GM13977 (cell line): ENCODE measurements at places on chromosomes 11 and 22.

GRCh38 chr11:64776875-64777274 lies 1.5 kb downstream of the SF1 start:
- no peak for DNase-seq

DNA sequence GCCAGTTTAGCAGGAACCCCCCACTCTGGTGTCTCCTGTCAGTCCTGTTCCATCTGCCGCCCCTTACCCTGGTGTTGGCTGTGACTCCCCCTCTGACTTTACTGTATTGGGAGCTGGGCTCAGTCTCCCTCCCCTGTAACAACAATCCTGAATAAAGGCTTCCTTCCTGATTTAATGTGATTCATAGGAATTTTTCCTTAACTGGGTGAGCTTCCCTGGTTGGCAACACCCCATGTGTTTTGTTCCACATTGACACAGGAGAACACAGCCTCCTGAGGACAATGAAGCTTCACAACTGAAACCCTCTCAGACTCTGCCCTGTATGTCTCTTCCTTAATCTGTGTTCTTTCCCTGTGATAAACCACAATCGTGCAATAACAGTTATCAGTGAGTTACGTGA lies 8.4 kb downstream of the APOL4 start:
- DNase-seq: no peak

- DNase-seq: no peak
Observed at GRCh38 chr11:20421946-20422345, 34.4 kb downstream of the PRMT3 start.

DNA sequence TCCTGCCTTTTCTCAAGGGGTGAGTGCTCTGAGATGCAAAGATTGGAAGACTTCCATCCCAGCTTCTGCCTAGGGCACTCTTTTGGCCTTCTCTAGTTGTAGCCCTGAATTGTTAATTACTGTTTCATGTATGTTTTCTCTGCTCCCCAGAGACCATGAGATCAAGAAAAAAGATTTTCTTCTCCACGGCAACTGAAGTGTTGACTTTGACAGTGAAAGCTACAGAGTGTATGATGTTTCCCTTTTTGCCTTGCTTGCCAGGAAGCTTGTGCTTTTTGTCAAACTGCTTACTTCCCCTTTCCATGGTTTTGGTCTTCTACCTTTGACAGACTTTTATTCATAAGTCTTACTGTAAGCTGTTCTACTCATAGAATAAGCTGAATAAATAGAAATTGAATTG lies 23.3 kb upstream of the EIF3D start:
- DNase-seq: peak; percentile 43

- no peak for DNase-seq
Observed at GRCh38 chr22:48105259-48105658, 1342.8 kb downstream of the TBC1D22A start.

DNA sequence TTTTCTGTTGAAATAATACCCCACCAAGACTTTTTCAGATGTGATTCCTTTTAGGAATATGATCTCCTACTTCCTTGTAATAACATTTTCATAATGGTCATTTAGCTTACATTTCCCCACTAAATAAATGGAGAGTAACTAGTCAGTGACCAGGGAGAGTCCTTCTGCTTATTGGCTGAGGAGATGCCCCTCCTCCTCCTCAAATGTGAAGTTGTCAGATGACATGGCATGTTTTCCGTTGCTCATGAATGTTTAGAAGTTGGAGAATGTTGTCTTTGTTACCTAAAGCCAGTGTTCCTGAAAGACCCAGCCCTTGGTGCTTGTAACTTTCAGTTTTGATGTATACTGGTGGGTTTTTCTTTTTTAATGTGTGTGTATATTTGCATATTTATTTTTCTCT lies 38.2 kb downstream of the CSRP3 start:
- no peak for DNase-seq

GRCh38 chr11:128294001-128294670 lies 293.2 kb downstream of the ETS1 start:
- no peak for DNase-seq

DNA sequence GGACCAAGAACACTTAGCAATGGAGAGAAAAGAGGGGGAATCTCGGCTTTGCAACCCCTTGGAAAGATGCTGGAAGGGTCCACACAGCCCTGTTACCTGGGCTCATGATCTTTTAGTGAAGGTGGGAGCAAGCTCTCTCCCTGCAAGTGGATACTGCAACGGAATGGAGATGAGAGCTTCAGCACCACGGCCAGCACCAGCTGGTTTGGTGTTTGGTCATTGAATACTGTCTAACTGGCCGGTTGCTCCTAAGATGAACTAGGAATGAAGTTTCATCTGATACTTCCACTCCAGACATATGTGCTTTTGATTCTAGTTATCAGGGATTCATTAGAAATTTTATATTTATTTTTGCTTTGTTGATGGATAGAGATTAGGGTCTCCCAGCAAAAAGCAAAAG lies 16.3 kb downstream of the HTR3A start:
- DNase-seq: no peak

GRCh38 chr11:76369406-76369805 lies 11.5 kb downstream of the THAP12 start:
- no peak for DNase-seq

- DNase-seq: no peak
Observed at GRCh38 chr11:46759196-46759595, 40.2 kb downstream of the F2 start.

- no peak for DNase-seq
Observed at GRCh38 chr22:39703091-39703490, 132.5 kb downstream of the CACNA1I start.

DNA sequence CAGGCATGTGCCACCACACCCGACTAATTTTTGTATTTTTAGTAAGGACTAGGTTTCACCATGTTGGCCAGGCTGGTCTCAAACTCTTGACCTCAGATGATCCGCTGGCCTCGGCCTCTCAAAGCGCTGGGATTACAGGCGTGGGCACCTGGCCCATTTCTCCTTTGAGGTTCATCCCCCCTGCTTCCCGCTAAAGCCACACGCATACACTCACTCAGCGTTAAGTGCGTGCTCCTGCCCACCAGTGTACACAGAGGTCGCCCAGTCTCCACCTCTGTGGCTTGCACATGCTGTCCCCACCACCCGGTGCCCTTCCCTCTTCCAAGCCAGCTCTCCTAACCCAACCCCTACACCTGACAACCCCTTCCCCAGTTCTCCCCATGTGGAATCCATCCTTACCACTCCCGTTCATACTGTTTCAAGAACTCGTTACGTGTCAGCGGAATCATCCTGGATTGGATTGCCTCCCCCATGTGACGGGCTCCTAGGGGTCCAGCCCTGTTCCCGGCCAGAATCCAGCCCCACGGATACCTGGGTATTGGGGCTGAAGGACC lies 15.7 kb upstream of the CYTH4 start:
- no peak for DNase-seq

GRCh38 chr11:109000531-109000930 lies 335.7 kb downstream of the DDX10 start:
- DNase-seq: no peak

- DNase-seq: no peak
Observed at GRCh38 chr22:39245130-39246039, 603 bp upstream of the PDGFB start.

GRCh38 chr22:44400763-44401060 lies 88.0 kb upstream of the SHISAL1 start:
- no peak for DNase-seq

DNA sequence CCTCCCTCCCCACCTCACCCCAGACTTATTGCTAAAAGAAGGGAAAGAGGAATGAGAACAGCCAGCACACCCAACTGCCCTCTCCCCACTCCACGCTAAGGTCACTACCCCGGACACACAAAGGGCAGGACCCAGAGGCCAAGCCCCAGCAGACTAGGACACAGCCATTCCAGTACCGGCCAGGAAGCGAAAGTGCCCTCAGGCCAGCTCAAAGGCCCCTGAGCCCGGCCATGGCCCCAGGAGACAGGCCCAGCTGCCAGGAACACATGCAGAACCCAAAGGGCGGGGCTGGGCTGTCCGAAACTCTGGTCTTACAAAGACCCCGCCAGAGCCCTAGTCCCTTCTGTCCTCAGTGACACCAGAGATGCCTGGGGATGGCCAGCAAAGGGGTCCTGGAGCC lies 5.5 kb downstream of the RCOR2 start:
- no peak for DNase-seq

DNA sequence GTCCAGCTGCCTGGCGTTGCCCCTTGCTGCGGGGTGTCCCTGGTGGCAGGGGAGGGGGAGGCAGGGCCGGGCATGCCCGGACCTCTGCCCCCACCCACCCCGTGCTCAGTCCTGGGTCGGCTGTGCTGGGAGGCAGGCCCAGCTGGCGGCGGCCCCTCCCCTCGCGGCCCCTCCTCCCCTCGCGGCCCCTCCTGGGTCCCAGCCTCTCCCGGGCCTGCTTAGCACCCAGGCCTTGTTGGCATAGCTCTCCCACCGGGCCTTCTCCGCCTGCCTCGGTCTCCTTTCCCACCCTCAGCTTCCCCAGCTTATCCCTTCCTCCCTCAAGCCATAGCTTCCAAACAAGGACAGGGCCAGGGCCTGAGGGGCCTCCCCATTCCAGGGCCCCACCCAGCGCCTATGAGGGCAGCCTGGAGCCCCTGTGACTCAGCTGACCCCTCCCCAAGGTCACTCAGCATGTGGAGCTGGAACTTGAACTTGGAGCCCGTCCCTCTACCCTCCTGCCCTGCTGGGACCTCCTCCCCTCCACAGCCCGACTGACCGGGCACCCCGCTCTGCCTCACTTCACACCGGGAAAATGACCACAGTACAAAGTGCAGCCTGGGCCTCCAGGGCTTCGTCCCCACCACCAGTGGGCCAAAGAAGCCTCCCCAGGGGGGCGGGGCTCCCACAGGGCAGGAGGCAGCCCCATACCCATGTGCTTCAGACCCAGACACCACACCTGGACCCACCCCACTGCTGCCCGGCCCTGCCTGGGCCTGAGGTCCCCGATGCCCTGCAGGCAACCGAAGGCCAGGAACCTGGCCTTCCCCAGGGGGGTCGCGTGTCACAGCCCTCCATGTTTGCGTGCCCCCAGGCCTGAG lies 1.2 kb downstream of the EPS8L2 start:
- peak; percentile 47 for DNase-seq

GRCh38 chr11:93652161-93652597 lies 9.3 kb upstream of the CEP295 start:
- DNase-seq: no peak

DNA sequence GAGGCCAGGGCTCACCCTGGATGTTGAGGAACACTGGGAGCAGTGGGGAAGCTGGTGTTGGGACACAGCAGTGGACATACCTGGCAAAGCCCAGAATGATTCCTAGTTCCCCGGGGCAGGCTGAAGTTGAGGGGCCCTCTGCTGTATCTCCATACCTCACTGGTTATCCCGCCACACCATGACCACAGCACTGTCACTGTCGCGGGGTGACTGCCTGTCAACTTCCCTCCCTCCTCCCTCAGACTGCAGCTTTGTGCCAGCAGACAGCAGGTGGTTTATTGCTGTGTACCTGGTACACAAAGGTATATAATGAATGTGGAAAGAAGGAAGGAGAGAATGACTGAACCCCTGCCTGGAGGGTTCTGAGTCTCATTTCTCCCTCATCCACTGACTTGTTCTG lies 318.7 kb downstream of the TMEM135 start:
- DNase-seq: no peak

DNA sequence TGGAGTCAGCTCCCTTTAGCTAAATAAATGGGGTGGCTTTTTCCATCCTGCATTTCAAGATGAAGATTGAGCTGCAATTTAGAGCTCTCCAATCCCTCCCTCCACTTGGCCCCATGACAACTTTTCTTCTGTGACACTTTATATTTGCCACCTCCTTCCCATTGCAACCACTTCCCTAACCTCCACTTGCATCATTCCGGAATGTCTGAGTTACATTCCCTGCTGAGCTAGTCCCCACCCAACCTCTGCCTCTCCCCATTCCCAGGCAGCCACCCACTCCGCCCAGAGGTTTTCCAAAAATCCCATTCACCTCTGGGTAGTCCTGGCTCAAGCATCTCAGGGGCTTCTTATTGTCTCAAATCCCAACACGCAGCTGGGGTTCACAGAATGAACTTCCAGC lies 24.7 kb downstream of the PC start:
- DNase-seq: no peak

DNA sequence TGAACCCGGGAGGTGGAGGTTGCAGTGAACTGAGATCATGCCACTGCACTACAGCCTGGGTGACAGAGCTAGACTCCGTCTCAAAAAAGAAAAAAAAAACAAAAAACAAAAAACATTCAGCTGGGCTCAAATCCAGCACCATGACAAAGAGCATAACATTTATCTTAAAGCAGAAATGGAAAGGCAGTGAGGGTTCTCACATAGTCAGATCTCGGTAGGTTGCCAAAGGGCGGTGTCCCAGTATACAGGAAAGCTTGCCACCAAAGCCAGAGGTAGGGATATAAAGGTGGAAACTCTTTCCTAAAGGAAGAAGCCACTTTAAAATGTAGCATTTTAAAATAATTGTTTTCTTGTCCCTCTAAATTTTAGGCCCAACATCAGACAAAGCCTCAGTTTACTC lies 22.4 kb upstream of the CAPRIN1 start:
- no peak for DNase-seq

DNA sequence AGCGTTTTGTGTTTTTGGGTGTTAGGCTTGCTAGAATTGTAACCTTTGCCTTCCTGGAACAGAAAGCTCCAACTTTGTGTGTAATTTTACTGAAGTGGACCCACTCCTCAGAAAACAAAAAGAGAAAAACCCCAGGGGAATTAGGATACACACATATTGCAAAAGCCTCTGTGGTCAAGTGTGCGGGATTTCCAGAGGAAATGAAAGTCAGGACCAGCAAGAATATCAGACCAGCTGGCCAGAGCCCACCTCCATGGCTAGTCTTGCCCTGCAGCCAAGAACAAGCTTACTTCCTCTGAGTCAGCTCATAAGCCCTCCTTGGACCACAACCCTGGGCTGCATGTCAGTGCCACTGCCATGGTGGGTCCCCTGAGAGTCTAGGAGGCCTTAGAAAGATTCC lies 37.0 kb upstream of the FTH1 start:
- DNase-seq: peak; percentile 65

GRCh38 chr11:66126808-66127555 lies 56.9 kb downstream of the PACS1 start:
- DNase-seq: no peak

- no peak for DNase-seq
Observed at GRCh38 chr11:60251485-60252212, 8.7 kb upstream of the MS4A4E start.

- DNase-seq: no peak
Observed at GRCh38 chr11:67370351-67371076, 2.9 kb downstream of the CLCF1 start.

DNA sequence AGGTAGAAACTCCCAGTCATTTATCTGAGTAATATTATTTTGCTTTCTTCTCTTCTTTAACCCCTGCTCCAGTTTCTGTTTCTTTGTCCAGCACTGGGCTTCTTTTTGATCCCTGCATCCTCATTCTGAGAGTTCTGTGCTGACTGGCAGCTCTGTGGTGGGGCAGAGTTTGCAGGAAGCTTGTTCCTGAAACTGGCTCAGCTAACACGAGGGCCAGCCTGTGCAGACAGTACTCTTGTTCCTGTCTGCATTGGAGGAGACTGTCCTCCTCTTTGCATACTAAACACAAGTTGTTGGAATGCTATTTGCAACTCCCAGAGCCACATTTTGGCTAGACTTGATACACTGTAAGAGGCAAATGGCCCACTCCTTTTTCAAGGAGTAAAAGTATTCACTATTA lies 93.1 kb upstream of the HORMAD2 start:
- no peak for DNase-seq
